ENCODE measurements at places on chromosomes 1 and 21.
A peak's percentile ranks its signal among the peaks of the same experiment; 100 is the strongest.

DNA sequence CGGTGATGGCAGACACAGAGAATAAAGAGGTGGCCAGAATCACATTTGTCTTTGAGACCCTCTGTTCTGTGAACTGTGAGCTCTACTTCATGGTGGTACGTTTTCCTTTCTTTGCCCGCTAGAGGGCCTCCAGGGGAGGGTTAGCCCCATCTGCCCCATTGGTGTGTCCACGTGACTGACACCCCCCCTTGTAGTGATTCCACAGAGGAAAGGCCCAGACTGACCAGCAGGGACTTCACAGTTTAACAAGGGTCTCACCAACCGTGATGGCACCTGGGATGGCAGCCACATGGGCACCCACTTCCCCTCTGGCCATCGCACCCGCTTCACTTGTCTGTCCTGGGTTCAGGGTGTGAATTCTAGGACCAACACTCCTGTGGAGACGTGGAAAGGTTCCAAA is 22.3 kb upstream of the SARS1 start:
- no peak for DNase-seq

DNA sequence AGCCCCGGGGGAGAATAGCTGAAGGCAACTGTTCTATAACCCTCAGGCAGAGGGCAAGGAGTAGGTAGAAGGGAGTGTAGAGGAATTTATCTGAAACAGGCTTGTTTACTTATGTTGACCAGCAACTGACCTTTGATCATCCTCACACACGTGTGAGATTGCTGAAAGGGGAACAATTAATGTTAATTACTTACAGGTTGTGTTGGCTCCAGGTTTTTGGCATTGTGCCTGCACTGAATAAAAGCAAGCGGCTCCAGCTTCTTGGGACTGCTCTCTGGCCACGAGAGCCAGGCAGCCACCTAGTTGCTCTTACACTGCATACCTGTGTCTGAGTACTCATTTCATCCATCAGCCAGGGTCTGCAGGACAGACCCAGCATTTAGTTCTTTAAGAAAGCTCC is 41.3 kb upstream of the ARHGEF10L start:
- no peak for DNase-seq

GRCh38 chr1:8010080-8010664 is 15.9 kb downstream of the ERRFI1 start:
- DNase-seq: no peak

DNA sequence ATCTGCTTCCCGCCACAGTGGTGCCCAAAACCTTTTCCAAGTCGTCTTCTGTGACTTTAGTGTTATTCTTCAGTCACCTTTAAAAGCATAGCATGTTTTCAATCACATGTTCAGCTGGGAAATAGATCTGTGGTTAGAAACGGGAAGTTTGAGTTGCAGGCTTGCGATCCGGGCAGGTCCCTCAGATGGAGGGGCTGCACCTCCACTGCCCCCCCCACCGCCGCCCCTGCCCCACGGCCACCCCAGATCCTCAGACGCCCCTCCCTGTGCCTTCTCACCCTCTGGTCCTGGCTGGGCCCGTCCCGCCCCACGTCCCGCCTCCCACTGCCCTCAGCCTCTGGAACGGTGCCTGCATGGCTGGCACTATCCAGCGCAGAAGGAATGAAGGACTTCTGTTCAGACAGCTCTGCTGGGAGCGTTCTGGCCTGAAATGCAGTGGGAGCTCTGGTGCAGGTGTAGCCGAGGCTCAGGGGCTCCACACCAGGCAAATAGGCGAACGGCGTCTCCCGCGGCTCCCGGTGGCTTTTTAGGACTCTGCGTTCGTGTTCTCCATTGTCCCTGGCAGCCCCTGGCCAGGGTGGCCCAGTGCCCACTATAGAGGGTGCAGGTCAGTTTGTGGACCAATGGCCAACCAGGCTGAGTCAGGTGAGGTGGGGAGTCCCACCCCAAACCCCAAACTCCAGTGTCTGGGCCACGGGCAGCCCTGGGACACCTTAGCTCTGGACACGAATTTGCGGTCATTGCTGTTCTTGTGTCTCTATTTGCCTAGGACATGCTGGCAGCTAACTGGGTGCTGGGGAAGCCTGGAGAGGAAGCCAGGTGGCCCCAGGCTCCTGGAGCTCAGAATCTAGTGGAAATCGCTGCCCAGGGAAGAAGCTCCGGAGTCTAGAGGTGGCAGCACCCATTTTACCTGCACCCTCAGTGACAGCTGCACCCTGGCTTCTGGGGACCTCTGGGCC is 67.1 kb downstream of the FAAP20 start:
- peak; percentile 75 for DNase-seq

DNA sequence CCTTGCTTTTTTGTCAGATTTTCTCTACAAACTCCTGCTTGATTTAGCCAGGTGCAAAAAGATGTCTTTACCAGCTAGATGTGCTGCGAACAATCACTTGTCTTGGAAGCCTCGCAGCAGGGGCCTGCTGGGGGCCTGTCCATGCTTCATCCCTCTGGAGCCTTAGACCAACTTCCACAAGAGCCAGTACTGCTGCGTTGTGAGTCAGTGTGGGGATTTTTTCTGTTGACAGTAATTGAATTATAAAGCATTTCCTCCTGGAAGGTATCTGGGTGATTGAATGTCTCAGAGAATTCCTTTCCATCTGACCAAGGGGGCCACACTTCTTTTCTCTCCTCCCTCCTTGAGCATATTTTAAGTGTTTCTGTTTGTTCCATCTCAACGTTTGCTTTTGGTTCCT is 40.4 kb upstream of the LDLRAP1 start:
- DNase-seq: no peak

DNA sequence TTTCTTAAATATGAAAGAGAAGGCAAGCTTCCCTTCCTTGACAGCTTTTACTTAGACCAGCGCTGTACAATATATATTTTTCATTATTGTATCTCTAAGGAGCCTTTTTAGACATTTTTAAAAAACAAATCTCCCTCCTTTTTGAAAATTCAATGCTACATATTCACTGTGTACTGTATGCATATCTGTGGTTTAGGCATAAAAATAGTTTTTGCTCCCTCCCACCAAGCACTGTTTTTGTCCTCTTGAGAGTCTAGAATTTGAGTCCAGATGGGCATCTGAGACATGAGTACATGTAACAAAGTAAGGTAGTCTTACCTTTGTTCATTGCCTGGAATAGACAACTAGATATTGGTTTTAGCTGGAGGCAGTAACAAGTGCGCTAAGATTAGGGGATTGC is 488.5 kb upstream of the RUNX1 start:
- DNase-seq: no peak

DNA sequence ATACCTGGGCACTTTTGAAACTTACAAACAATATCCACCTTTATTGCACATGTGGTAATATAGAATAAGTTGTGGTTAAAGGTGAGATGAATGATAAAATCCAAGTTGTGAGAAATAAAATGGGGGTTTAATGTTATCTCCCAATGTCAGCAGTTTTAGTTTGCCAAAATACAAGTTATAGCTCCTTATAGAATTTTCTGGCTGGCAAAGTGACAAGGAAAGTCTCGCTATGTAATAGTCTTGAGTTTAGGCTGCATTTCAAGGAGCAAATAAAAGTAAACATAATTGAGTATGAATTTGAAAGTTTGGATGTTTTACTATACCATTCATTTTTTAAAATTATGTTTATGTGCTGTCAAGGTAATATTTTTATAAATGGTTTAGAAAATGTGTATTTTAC is 15.0 kb upstream of the NEXN start:
- DNase-seq: no peak

DNA sequence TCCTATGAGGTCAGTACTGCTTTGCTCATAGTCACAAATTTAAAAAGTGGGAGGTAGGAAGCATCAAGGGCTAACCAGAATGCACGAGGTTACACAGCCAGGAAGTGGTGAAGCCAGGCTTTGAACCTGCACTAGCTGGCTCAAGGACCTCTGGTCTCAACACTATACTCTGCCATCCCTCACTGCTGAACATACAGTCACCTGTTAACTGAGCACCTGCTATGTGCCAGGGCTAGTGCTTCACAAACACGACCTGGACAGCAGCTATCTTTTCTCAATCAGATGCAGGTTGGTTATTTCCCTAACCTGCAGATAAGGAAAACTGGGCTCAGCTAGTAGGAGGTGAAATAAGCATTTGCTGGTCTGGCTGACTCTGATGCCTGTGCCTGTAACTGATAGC is 73.0 kb downstream of the GLIS1 start:
- DNase-seq: no peak

Data from hematopoietic multipotent progenitor cell (in vitro differentiated cells).